ENCODE measurements at places on chromosomes 1 and 21. TPM values are rescaled to one million over a fixed set of nuclear protein-coding genes. Genes with fewer than 3 reads are reported as not detected.

The C2CD4D gene
- not detected for total RNA-seq

DNA sequence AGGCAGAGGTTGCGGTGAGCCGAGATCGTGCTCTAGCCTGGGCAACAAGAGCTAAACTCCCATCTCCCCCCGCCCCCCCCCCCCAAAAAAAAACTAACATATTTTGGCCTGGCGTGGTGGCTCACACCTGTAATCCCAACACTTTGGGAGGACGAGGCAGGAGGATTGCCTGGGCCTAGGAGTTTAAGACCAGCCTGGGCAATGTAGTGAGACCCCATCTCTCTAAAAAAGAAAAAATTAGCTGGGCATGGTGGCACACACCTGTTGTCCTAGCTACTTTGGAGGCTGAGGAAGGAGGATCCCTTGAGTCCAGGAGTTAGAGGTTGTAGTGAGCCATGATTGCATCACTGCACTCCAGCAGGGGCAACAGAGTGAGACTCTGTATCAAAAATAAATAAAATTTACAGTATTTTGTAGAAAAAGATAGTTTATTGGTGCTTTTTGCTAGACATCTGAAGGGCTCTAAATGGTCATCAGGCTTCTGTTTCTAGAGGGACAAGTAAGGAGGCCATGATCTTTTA, 9.0 kb downstream of the YTHDF2 start:
- DNase-seq = no peak

DNA sequence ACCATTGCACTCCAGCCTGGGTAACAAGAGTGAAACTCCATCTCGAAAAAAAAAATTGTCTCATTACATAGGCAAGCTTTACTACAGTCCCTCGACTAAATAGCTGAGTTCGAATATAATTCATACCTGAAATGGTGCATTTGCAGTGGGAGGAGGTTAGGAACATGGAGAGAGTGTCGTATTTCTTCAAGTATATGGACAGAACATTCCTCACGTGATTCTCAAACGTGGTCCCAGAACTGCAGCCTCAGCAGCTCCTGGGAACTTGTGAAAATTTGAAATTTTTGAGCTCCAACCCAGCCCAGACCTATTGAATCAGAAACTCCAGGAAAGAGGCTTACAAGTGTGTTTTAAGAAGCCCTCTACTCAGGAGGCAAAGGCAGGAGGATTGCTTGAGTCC, 7.2 kb downstream of the CDA start:
- DNase-seq = no peak

DNA sequence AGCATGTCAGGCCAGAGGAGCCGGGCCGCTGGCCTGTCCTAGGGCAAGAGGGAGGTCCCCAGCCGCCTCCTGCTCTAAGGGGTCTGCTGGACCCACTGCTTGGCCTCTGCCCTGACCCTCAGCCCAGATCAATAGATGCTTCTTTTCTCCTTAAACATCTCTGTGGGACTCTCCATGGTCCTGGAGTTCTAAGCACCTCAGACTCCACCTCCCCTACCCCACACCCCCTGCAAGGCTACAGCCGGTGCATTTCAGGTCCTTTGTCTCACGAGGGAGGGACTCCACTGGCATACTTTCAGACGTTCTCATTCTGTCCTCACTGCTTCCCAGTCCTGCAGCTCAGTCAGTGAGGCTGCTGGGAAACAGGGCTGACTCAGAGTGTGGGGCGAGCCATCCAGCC, 11.0 kb downstream of the CNTN2 start:
- peak; percentile 8 for DNase-seq

- peak; percentile 57 for DNase-seq
Observed at GRCh38 chr1:101237229-101237837, 514 bp downstream of the S1PR1 start.

- DNase-seq = peak; percentile 58
Observed at GRCh38 chr1:62245201-62245600, 50.6 kb downstream of the L1TD1 start.

DNA sequence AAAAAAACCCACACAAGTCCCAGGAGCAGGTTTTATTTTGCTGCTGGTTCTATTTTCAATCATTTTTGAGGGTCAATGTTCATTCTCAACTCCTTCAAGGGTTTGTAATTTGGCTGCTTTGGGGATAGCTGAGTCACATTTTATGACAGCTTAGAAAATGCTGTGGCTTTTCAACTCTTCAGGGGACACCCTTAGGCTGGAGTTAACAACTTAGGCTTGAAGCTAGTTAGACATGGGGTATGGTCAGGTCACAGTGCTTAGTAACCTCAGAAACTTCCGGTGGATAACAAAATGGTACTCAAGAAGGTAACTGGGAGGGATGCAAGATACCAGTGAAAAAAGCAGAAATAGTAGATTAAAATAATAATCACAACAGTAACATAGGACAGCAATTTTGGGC, 308.8 kb downstream of the HHIPL2 start:
- peak; percentile 66 for DNase-seq

- DNase-seq = no peak
Observed at GRCh38 chr21:43207868-43208267, 39.1 kb downstream of the CRYAA start.

GRCh38 chr1:110903853-110904500, 31.0 kb downstream of the CD53 start:
- DNase-seq = peak; percentile 4

DNA sequence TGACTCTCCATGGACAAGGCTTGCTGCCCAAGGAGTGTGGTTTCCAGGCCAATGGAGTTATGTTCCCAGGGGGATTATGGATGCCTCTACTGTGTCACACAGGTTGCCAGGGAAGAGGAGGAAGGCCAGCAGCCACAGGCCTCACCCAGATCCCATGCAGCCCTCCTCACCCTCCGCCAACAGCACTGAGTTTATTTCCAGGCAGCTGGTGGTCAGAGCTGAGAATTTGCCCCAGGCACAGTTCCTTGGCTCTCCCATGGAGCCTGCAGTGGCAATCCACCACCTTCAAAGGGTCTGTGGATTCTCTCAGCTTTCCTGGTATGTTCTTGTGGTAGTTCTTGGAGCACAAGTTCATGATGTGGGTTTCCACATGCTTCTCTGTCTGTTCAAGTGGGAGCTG, 79.2 kb downstream of the NTNG1 start:
- DNase-seq = peak; percentile 95

DNA sequence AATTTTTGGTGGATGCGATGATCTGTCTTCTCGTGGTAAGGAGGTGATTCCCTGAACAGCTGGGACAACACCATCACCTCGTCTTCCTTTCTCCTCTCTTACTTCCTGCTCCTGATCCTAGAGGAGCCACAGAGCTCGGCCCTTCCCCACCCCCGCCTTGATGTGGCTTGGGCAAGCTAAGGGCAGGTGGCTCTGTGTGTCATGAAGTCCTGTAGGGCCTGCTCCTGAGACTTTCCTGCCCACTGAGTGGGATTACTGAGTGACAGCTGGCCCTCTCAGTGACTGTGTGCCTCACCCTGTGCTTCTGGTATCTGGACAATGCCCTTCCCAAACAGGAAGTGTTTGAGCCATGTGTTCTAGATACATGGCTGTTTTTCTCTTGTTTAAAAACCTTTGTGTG, 153.0 kb downstream of the KCNJ6 start:
- DNase-seq = no peak

All from M059J (cell line).